ENCODE measurements at places on chromosomes 13 and 19. TPM values are rescaled to one million over a fixed set of nuclear protein-coding genes. Genes with fewer than 3 reads are reported as not detected.
A peak's percentile ranks its signal among the peaks of the same experiment; 100 is the strongest.

DNA sequence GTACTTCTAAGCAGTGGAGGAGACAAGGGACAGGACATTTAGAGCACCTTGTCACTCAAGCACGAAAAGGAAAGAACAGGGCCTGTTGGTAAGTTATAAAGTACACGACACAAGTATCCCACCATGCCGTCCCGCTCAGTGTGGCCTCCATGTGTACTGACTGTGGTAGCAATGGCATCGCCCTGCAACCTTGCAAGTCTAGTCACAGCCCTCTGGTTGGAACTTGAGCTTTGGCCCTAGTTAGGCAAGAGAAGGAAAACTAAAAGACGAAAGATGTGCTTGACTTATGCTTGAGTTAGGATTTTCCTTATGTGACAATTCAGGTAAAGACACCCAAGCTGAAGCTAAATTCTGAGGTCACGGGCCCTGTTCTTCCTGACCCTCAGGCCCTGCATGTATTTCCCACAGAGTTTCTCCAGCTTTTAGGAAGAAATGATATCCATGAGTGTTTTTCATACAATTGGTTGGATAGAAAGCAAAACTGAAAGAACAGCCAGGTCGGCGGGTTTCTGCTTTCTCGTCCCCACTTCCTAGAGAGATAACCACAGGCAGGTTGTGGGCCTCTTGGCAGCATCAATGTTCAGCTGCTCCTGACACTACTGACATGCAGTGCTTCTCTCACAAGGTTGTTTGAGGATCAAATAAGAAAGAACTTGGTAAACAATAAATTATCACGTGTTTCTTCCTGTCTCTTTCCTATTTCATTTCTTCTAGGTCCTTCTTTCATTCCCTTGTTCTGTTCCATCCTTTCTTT, 216.2 kb downstream of the IRS2 start:
- no peak for DNase-seq
- H3K27ac ChIP-seq: no peak overlapping the region
- peaks cover 5% of the 10 kb centered on the region for H3K27me3 ChIP-seq
- no peaks in the 10 kb centered on the region for H3K36me3 ChIP-seq
- H3K4me3 ChIP-seq: no peak overlapping the region

DNA sequence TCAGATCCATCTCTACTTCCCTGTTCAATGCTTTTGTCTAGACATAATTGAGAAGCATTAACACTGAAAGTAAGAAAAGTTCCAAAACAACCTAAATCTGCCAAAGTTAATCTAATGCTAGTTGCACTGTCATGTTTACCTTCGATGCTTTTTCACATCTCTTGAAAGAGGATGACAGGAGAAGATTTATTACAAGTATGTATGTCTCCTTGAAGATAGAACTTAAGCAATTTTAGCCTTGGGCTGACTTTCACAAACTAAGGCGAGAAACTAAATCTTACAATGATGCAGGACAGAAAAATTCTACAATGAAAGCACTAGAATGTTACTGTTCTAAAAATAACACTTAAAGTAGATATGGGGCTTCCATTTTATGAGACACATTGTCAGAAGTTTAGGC, 64.0 kb downstream of the MIPEP start:
- no peaks in the 10 kb centered on the region for H3K4me1 ChIP-seq
- DNase-seq: no peak
- no peak overlapping the region for H3K4me3 ChIP-seq

GRCh38 chr13:107865643-107866031, 349.7 kb downstream of the LIG4 start:
- H3K27ac ChIP-seq: no peak overlapping the region
- no peak for DNase-seq
- peaks cover 26% of the 10 kb centered on the region for H3K4me1 ChIP-seq
- peaks cover 67% of the 10 kb centered on the region for H3K27me3 ChIP-seq
- H3K36me3 ChIP-seq: no peaks in the 10 kb centered on the region

GRCh38 chr13:83215627-83216026, 666.6 kb downstream of the SLITRK1 start:
- no peaks in the 10 kb centered on the region for H3K4me1 ChIP-seq
- no peak for DNase-seq
- H3K36me3 ChIP-seq: no peaks in the 10 kb centered on the region
- no peaks in the 10 kb centered on the region for H3K27me3 ChIP-seq
- no peak overlapping the region for H3K4me3 ChIP-seq

GRCh38 chr19:45659096-45659729, 8.8 kb upstream of the GIPR start:
- H3K36me3 ChIP-seq: no peaks in the 10 kb centered on the region
- no peaks in the 10 kb centered on the region for H3K4me1 ChIP-seq
- H3K27me3 ChIP-seq: peaks cover 59% of the 10 kb centered on the region
- no peak overlapping the region for H3K27ac ChIP-seq
- no peak overlapping the region for H3K4me3 ChIP-seq

DNA sequence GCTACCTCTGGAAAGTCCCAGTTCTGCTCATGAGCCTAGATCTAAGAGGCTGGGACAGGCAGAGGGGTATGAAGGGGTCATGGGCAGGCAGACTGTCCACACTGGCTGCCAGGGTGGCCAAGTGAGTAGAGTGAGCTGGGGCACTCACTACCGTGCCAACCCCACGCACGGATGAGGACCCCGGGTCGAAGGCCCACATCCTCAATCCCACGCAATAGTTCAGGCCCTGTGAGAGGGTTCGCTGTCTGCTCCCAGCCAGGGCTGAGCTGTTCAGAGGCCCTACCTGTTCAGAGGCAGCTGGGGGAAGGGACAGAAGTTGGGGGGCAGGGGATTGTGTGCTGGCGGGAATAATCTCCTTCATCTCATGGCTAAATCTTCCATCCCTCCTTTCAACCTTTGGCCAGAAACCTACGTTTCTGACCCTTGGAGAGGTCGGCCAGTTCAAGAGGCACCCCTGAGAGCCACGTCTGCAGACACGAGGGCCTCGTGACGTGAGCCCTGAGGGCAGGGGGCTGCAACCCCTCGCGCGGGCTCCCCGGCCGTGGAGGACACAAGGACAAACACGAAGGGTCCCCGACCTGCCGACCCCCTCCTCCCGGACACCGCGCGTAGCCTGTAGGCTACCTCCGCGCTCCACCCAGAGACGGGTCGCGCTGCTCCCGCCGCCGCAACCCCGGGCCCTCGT, 1.0 kb upstream of the RPS5 start:
- H3K27me3 ChIP-seq: no peaks in the 10 kb centered on the region
- H3K36me3 ChIP-seq: peaks cover 31% of the 10 kb centered on the region
- peaks cover 67% of the 10 kb centered on the region for H3K4me1 ChIP-seq
- peak overlapping the region; percentile 71 for H3K4me3 ChIP-seq
- peak overlapping the region; percentile 100 for H3K27ac ChIP-seq

Gene PIP5K1C
- 31.6 TPM for total RNA-seq

- no peak overlapping the region for H3K27ac ChIP-seq
- no peaks in the 10 kb centered on the region for H3K27me3 ChIP-seq
- no peak for DNase-seq
- no peaks in the 10 kb centered on the region for H3K4me1 ChIP-seq
- H3K4me3 ChIP-seq: no peak overlapping the region
These were observed 14.7 kb downstream of the FBXO27 start for GRCh38 chr19:39017646-39018045.

Gene RGL3
- total RNA-seq: 9.2 TPM

- H3K36me3 ChIP-seq: no peaks in the 10 kb centered on the region
- H3K4me3 ChIP-seq: no peak overlapping the region
- H3K27ac ChIP-seq: no peak overlapping the region
- DNase-seq: no peak
These were observed 105.9 kb upstream of the GJB6 start for GRCh38 chr13:20337884-20338551.

Gene COMP
- 1.2 TPM for total RNA-seq

GRCh38 chr19:31177246-31177645, 172.0 kb downstream of the TSHZ3 start:
- H3K36me3 ChIP-seq: no peaks in the 10 kb centered on the region
- H3K4me3 ChIP-seq: no peak overlapping the region
- DNase-seq: no peak
- no peak overlapping the region for H3K27ac ChIP-seq
- peaks cover 33% of the 10 kb centered on the region for H3K27me3 ChIP-seq

DNA sequence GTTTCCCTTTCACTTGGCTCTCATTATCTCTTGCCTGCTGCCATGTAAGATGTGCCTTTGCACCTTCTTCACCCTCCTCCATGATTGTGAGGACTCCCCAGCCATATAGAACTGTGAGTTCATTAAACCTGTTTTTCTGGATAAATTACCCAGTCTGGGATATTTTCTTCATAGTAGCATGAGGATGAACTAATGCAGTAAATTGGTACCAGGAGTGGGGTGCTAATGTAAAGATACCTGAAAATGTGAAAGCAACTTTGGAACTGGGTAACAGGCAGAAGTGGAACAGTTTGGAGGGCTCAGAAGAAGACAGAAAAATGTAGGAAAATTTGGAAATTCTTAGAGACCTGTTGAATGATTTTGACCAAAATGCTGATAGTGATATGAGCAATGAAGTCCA, 487.4 kb downstream of the LMO7 start:
- no peak overlapping the region for H3K4me3 ChIP-seq
- H3K27ac ChIP-seq: no peak overlapping the region
- DNase-seq: no peak
- no peaks in the 10 kb centered on the region for H3K4me1 ChIP-seq

Gene CPB2
- total RNA-seq: not detected

GRCh38 chr13:76516586-76516985, 369.6 kb downstream of the KCTD12 start:
- H3K4me3 ChIP-seq: no peak overlapping the region
- peaks cover 23% of the 10 kb centered on the region for H3K4me1 ChIP-seq
- no peaks in the 10 kb centered on the region for H3K36me3 ChIP-seq
- H3K27ac ChIP-seq: no peak overlapping the region

GRCh38 chr13:71240911-71241310, 626.1 kb downstream of the DACH1 start:
- DNase-seq: no peak
- H3K4me1 ChIP-seq: peaks cover 16% of the 10 kb centered on the region
- H3K36me3 ChIP-seq: no peaks in the 10 kb centered on the region

GRCh38 chr19:5397804-5398692, 57.2 kb upstream of the ZNRF4 start:
- H3K27me3 ChIP-seq: peaks cover 80% of the 10 kb centered on the region
- no peaks in the 10 kb centered on the region for H3K4me1 ChIP-seq
- no peak overlapping the region for H3K4me3 ChIP-seq
- H3K27ac ChIP-seq: no peak overlapping the region
- DNase-seq: no peak

GRCh38 chr13:38384171-38384570, 34.5 kb downstream of the UFM1 start:
- H3K4me3 ChIP-seq: no peak overlapping the region
- no peaks in the 10 kb centered on the region for H3K36me3 ChIP-seq
- H3K4me1 ChIP-seq: no peaks in the 10 kb centered on the region
- H3K27ac ChIP-seq: no peak overlapping the region
- no peaks in the 10 kb centered on the region for H3K27me3 ChIP-seq

- H3K27me3 ChIP-seq: no peaks in the 10 kb centered on the region
- peaks cover 64% of the 10 kb centered on the region for H3K4me1 ChIP-seq
- DNase-seq: no peak
- peak overlapping the region; percentile 73 for H3K27ac ChIP-seq
- no peak overlapping the region for H3K4me3 ChIP-seq
These were observed 19.8 kb downstream of the TMEM272 start for GRCh38 chr13:51825165-51825592.

Gene KLF5
- total RNA-seq: 1.1 TPM

Gene OR10H1
- total RNA-seq: not detected

DNA sequence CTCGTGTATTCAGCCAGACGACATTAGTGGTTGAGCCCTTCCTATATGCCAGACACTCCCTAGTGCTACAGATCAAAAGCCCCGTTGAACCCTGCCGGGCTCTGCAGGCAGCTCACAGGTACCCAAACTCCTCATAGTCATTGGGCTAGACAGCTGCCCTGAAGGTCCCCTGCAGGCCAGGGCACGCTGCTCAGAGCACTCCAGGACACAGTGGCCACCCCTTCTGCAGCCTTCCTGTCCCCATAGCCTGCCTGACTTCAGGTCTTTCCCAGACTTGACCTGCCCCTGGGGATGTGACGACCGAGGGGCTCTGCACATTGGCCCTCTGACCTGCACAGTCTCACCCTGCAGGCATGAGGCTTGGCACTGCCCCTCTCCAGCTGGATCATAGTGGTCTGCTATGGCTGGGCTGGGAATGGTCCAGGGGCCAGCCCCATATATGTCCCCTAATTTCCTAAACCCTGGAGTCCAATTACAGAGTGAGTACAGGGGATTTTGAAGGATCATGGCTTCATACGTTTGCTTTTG, 64.2 kb upstream of the UBAC2 start:
- no peak overlapping the region for H3K27ac ChIP-seq
- H3K4me1 ChIP-seq: no peaks in the 10 kb centered on the region
- no peak overlapping the region for H3K4me3 ChIP-seq

Gene ZNF430
- total RNA-seq: 3.1 TPM

Gene RUBCNL
- 0.38 TPM for total RNA-seq

Gene UBAC2
- 44.3 TPM for total RNA-seq

DNA sequence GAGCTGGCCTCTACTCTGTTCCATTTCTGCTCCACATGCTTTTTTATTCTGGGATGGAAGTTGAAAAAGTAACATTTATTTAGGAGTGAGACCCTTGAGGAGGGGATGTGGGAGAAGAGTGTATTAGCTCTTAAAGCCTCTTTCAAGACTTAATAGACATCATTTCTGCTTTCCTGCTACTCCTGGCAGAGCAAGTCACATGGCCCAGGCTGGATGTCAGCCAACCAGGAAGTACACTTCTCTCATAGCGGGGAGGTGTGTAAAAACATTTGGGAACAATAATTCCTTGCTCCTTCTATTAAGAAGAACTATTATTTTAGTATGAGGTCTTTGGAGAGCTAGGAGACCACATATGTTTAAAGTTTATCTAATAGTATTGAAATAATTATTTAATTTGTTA, 40.6 kb upstream of the FAM216B start:
- H3K27me3 ChIP-seq: no peaks in the 10 kb centered on the region
- no peaks in the 10 kb centered on the region for H3K4me1 ChIP-seq
- H3K4me3 ChIP-seq: no peak overlapping the region
- H3K27ac ChIP-seq: no peak overlapping the region
- peak; percentile 47 for DNase-seq

Gene ZFP36
- total RNA-seq: 34.8 TPM

DNA sequence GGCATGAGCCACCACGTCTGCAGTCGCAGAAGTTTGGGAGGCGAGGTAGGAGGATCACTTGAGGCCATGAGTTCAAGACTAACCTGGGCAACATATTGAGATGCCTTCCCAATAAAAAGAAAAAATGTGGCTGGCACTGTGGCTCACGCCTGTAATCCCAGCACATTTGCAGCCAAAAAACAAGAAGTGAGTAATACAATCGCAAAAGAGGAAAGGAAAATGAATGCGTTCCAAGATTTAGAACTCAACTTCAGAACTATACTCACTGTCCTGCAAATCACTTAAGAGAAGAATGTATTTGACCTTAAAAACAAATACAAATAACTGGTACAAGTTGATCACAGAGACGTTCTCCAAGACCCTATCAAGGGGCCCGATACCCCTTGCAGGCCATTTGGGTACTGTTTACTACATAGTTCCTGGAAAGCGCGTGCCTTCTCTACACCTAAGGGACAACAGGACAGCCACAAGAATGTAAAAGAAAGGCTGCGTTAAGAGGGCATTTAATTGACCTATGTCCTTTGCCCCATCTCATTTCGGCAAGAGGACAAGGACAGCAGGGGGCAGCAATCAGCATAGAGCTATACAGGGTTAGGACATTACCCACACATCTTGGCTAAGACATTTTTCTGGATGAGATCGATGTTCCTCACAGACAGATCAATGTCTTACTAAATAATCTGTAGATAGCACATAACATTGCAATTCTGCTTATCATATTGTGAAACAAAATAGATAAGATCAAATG, 41.3 kb downstream of the FLT3 start:
- H3K4me1 ChIP-seq: no peaks in the 10 kb centered on the region
- H3K4me3 ChIP-seq: no peak overlapping the region
- no peak for DNase-seq
- no peak overlapping the region for H3K27ac ChIP-seq

Gene PRTN3
- total RNA-seq: not detected
